PC-3 (cell line): ENCODE measurements at places on chromosomes 4 and X. TPM values are rescaled to one million over a fixed set of nuclear protein-coding genes. Genes with fewer than 3 reads are reported as not detected.

The L1CAM gene
- total RNA-seq = 5.2 and 11.2 TPM in 2 replicates

The OPN1LW gene
- not detected in 2 replicates for total RNA-seq

The ELOVL6 gene
- 2.2 and 4.4 TPM in 2 replicates for total RNA-seq

The AR gene
- not detected in 2 replicates for total RNA-seq

The TMPRSS11A gene
- total RNA-seq = not detected in 2 replicates

GRCh38 chr4:176882206-176882605, 89.5 kb upstream of the VEGFC start:
- no peaks in the 10 kb centered on the region for H3K36me3 ChIP-seq
- no peak for DNase-seq
- H3K27ac ChIP-seq = peak overlapping the region; percentile 99
- peaks cover 44% of the 10 kb centered on the region for H3K4me1 ChIP-seq
- no peaks in the 10 kb centered on the region for H3K27me3 ChIP-seq

DNA sequence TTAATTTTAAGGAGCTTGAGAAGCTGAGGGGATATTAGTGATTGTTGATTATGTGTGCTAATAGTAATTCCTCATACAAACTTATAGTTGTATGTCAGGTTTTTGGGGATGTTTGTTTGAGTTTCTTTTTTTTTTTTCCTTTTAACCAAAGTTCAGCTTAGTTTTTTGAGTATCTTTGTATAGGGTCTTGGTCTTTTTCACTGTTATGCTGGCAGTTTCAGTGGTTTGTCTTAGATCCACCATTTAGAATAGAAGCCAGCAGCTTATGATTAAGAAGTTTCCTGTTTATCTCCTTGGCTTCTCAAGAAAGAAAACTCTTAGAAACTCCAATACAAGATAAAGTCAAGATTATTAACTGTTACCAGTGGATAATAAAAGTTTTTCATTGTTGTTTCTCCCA, 16.1 kb downstream of the CPEB2 start:
- no peak overlapping the region for H3K27ac ChIP-seq
- H3K36me3 ChIP-seq = no peaks in the 10 kb centered on the region
- H3K4me3 ChIP-seq = no peak overlapping the region
- no peaks in the 10 kb centered on the region for H3K4me1 ChIP-seq
- H3K27me3 ChIP-seq = no peaks in the 10 kb centered on the region
- DNase-seq = no peak

DNA sequence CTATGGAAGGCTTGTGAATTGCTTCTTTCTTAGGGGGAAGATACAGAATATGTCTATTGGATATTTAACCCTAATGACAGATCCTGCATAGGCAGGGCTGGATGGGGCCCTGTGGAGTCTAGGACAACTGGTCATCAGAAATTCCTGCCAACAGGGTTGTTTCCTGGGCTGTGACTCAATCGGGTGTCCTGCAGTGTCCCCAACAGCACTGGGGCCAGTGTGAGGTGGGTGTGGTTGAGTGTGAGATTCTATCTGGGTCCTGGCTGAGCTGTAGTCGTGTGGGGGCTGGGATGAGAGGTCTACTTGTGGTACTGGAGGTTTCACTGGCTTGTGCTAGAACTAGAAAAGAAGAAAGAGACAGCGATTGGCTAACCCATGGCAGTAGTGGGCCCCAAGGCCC, 87.3 kb upstream of the WDR1 start:
- H3K27ac ChIP-seq = no peak overlapping the region
- no peaks in the 10 kb centered on the region for H3K36me3 ChIP-seq
- no peaks in the 10 kb centered on the region for H3K27me3 ChIP-seq
- DNase-seq = no peak

DNA sequence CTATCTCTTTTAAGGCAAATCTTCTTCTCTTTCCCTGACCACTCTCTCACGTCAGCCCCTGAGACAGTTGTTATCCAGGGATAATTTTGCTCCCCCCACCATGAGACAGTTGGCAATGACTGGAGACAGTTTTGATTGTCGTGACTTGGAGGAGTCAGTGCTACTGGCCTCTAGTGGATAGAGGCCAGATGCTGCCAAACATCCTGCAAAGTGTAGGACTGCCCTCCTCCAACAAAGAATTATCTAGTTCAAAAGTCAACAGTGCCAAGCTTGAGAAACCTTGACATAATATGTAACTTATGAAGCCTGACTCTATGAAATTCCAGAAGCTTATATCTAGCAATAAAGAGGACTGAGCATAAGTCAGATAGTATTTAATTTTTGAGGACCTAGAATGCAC, 502.1 kb upstream of the IGFBP7 start:
- no peaks in the 10 kb centered on the region for H3K4me1 ChIP-seq
- peak; percentile 14 for DNase-seq
- H3K27ac ChIP-seq = no peak overlapping the region
